ENCODE measurements at places on chromosomes 3 and 15.

GRCh38 chr3:105662306-105662705, 206.5 kb downstream of the CBLB start:
- DNase-seq = no peak

DNA sequence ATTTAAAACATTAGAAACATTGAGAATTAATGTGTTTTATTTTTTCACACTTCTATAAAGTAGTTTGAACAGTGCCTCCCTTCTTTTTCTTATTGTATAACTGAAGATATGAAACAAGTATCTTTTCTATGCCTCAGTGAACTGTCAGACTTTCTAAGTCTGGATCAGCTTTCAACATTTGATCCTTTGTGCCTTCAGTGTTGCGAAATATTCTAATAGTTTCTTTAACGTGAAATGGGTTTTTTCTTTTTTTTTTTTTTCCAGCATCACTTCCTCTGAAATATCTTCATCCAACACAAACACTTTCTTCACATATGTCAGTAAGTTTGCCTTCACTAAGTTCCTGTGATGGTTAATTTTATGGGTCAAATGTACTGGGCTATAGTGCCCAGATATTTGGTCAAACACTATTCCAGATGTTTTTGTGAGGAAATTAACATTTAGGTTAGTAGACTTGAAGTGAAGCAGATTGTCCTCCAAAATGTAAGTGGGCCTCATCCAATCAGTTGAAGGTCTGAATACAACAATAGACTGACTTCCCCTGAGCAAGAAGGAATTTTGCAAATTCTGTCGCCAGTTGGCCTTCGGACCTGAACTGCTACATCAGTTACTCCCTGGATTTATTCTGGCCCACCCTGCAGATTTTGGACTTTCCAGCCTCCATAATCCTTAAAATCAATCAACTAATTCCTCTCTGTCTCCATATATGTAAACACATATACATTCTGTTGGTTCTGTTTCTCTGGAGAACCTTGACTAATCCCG, 6.4 kb upstream of the CPOX start:
- no peak for DNase-seq

GRCh38 chr3:99246010-99246654, 344.6 kb upstream of the DCBLD2 start:
- no peak for DNase-seq

- no peak for DNase-seq
Observed at GRCh38 chr15:61780278-61780980, 279.8 kb downstream of the VPS13C start.

DNA sequence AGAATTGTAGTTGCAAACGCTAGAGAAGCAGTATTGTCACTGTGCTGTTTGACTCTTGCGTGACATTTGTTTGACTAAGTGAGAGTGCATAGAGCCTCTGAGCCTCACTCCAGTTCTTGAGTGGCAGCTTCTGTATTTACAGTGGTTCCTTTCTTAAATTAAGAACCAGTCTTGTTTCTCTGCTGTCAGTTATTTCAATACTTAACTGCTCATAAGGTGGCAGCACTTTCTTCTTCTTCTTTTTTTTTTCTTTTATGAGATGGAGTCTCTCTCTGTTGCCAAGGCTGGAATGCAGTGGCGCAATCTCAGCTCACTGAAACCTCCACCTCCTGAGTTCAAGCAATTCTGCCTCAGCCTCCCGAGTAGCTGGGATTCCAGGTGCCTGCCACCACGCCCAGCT, 372.1 kb downstream of the LPP start:
- DNase-seq = no peak

DNA sequence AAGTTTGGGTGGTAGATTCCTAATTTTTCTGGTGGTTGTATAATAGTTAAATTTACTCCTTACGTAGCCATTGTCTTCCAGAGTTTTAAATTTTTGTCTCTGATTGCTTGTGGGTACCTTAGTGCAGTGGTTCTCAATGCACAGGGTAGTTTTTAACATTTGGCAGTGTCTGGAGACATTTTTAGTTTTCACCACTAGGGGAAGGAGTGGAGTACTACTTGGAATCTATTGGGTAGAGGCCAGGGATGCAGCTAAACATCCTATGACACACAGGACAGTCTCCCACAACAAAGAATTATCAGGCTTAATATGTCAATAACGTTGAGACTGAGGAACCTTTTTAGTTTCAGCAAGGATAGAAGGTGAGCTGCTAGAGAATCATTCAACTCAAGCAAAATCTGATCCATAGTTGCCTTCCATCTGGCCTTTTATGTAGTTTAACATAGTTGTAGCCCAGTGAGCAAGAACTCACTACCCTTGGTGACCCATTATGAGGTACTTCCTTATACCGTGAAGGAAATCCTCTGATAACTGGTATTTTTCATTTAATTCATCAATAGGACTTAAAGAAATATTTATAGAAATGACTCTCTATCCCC, 8.6 kb upstream of the STX19 start:
- no peak for DNase-seq

DNA sequence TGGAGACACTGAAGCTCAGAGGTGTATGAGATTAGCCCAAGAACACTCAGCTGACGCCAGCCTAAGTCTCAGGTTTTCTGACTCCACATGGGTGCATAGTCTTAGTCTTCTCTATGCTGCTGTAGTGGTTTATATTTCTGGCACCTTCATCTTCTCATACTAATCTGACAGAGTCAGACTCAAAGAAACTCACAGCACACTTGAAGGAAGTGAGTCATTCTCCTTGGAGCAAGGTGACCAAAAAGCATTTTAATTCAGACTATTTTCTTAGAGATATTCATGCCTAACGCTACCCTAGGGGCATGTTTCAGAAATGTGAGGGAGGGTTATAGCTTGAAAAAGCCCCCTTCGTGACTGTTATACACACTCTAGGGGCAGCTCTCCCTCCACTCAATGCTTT, 775.3 kb upstream of the ARPP21 start:
- no peak for DNase-seq

DNA sequence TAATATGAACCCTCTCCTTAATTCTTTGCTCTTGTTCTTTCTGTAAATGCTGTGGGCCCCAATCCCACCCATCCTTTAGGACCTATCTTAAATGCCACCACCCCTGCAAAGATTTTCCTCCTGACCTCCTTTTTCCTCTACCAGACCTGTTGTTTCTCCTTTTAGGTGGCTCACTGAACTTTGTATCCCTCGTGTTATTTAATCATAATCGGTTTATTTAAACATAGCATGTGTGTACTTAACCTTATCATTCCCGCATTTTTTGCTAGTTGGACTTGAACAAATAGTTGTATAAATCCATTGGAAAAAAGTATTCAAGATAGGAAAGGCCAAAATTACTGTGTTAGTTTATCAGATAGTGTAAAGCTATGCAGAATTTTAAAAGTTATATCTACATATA, 988 bp upstream of the NFKBIZ start:
- no peak for DNase-seq

Measured in hippocampal formation (tissue), 2 donors.